HFFc6 (cell line): ENCODE measurements at places on chromosomes 3 and 15. TPM values are rescaled to one million over a fixed set of nuclear protein-coding genes. Genes with fewer than 3 reads are reported as not detected.

DNA sequence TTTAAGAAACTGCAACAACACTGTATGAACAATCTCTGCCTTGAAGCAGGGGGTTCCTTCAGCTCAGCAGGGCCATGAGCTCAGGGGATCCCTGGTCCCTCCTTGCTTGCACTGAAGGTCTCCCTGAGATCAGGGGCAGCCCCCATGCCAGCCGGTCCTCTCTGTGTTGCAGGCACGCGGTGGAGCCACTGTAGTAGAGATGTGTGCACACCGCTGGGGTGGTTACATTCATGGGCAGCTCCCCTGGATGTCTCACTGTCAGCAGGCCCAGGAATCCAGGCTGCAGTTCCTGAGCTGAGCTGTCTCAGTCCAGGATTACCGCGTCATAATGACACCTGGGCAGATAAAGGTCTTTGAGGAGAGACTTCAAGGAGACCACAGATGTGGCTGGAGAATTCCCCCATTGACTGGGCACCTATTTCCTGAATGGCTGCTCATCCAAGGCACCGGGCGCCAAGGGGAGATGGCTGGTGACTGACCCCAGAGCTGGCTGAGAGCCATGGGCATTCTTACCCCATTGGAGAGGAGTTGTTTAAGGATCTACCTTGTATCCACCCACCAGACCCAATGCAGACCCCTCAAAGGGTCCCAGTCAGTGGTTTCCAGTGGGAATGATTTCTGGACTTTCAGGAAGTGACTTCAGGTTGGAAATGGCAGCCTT is 10.4 kb upstream of the KLF13 start:
- no peak overlapping the region for H3K4me3 ChIP-seq
- H3K36me3 ChIP-seq, result peaks cover 10% of the 10 kb centered on the region
- H3K4me1 ChIP-seq, result no peaks in the 10 kb centered on the region
- peaks cover 43% of the 10 kb centered on the region for H3K27me3 ChIP-seq
- no peak overlapping the region for H3K27ac ChIP-seq
- no peak for DNase-seq

The CHRNA3 gene
- not detected in 3 replicates for total RNA-seq

The DZIP1L gene
- 7.7 to 10.8 TPM (median 8.1 TPM) in 3 replicates for total RNA-seq

The PAQR9 gene
- total RNA-seq, result 0.07 to 0.30 TPM in 2 of 3 replicates, not detected in the other

The CDHR4 gene
- 0.18 to 0.27 TPM in 2 of 3 replicates, not detected in the other for total RNA-seq
